ENCODE measurements at places on chromosomes 3 and 15. TPM values are rescaled to one million over a fixed set of nuclear protein-coding genes. Genes with fewer than 3 reads are reported as not detected.

The TRAK1 gene
- 57.9 TPM for total RNA-seq

The CISH gene
- total RNA-seq: 4.7 TPM

The RGMA gene
- 5.7 TPM for total RNA-seq

The SLC12A1 gene
- not detected for total RNA-seq

The LMOD3 gene
- total RNA-seq: 31.8 TPM
